ENCODE measurements at places on chromosomes 3 and 15.

GRCh38 chr3:182397164-182397563 lies 396.1 kb upstream of the ATP11B start:
- no peak for DNase-seq

- DNase-seq = no peak
Observed at GRCh38 chr3:21954709-21955108, 203.7 kb upstream of the ZNF385D start.

GRCh38 chr3:29525254-29525881 lies 244.5 kb downstream of the RBMS3 start:
- no peak for DNase-seq

- DNase-seq = no peak
Observed at GRCh38 chr3:27723815-27724458, 1.8 kb upstream of the EOMES start.

GRCh38 chr3:86887876-86888275 lies 103.1 kb downstream of the VGLL3 start:
- DNase-seq = no peak

DNA sequence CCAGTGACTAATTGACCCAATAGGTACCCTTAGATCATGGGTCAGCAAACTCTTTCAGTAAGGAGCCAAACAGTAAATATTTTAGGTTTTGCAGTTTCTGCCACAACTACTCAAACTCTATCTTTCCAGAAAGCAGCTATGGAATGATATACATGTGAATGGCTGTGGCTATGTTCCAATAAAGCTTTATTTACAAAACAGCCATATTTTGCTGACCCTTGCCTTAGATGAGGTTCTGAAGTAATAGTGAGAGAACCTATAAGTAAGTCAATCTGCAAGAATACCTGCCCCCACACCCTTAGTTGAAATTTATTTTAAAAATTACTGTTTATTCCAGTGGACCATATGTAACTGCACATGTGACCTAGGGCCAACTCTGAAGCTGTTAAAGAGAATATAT lies 134.0 kb downstream of the CMSS1 start:
- no peak for DNase-seq

DNA sequence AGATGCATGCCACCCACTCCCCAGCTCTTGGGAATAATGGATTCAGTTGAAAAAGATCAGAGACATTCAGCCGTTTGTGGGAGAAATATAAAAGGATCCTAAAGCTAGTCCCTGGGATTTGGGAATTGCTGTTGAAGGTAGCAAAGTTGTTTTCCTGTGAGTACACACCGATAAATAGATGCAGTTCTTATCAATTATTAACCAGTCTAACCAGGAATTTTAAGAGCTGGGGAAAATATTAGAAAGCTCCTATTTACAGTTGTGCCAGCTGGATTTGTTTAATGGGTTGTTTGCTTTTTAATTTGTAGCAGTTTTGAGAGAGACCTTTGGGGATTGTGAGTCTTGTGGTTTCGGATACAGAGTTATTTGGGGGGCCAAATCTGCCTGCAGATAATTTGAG lies 44.2 kb upstream of the SKOR1 start:
- no peak for DNase-seq

All from stimulated activated CD4-positive, alpha-beta T cell treated with anti-CD3 and anti-CD28 coated beads, Interleukin-2, amount 100 ng/mL, for 48 hours (primary cell).